Kidney capillary endothelial cell (primary cell): ENCODE measurements at places on chromosomes 12 and 14.

GRCh38 chr12:71972441-71973074 is 33.9 kb downstream of the TPH2 start:
- DNase-seq: no peak

DNA sequence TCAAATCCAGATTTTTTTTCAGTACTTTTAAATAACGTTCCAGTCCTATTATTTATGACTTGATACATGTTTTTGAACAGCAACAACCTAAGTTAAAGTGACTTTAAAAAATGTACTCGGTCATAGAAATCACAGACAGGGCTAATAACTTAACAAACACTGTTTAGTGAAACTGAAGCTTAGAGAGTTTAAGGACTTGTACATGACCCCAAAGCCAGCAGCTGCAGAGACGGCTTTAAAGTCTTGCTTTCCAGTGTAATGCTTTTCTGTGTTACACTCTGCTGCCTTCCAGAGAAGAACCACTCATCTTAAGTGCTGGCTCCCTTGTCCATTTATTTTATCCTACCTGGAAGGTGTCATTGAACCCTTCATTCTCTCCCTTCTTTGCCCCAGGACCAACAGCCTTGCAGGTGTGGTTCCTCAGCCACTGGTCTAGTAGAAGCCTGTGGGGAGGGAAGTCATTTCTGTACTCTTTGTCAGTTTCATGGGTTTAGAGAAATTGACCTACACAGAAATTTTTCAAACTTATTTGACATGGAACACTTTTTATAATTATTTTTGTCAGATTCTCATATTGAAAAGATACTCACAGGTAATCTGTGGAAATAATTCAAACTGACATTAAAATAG is 60.9 kb downstream of the NAV3 start:
- DNase-seq: no peak

- no peak for DNase-seq
Observed at GRCh38 chr12:99053616-99054362, 408.7 kb downstream of the APAF1 start.

GRCh38 chr12:110349514-110350151 is 53.9 kb downstream of the ANAPC7 start:
- DNase-seq: no peak

GRCh38 chr12:42104087-42104486 is 40.6 kb downstream of the GXYLT1 start:
- no peak for DNase-seq

DNA sequence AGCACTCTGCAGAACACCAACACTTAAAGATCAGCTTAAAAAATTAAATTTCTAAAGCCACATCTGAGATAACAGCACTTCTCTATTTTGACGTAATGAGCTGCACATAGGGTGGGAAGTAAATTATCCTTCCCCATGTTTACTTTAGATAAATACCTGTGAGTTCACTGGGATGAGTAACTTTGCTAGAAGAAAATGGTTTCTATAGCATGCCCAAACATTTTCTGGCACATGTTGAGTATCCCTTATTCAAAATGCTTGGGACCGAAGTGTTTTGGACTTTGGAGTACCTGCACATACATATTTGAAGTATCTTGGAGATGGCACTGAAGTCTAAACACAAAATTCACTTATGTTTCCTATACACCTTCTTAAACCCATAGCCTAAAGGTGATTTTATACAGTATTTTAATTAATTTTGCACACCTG is 6.6 kb downstream of the SLC38A2 start:
- no peak for DNase-seq

GRCh38 chr14:34650786-34651584 is 21.0 kb upstream of the SNX6 start:
- DNase-seq: peak; percentile 39

- no peak for DNase-seq
Observed at GRCh38 chr14:104344818-104345620, 206.6 kb downstream of the KIF26A start.

- no peak for DNase-seq
Observed at GRCh38 chr14:103385929-103386712, 906 bp downstream of the MARK3 start.
